GM03348 (cell line): ENCODE measurements at places on chromosomes 4 and X.

GRCh38 chr4:16521156-16521915 lies 295.1 kb upstream of the TAPT1 start:
- no peak for DNase-seq

- DNase-seq: no peak
These were observed 24.2 kb upstream of the ARHGEF9 start for GRCh38 chrX:63809173-63809572.

- no peak for DNase-seq
These were observed 120.4 kb downstream of the CT47B1 start for GRCh38 chrX:120755066-120755846.

DNA sequence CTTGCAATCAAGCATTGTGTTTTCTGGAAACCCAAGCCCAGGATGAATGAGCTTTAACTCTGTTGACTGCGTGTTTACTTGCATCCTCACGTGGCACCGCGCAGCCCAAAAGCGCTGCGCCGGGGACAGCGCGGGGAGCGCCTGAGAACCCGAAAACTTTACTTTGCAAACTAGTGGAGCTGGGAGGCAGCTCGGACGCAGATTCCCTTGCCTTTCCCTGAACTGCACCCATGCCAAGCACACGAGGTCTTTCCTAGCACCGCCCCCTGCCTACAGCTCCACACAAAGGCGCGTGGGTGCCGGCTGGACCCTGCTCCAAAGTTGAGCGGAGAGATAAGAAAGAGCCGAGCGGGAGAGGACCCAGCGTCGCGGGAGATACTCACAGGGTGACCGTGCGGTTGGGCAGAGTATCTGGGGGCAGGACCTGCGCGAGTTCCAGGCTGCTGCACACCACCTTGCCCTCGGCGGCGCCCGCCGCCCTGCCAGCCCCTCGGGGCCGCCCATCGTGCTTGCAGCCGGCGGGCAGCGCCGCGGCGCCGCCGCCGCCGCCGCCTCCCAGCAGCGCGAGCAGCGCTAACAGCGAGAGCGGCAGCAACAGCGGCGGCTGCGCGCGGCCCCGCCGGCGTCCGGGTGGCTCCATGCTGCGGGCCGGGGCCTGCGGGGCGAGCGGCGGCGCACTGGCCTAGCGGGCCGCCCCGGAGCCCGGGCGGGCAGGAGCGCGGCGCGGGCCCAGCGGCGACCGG lies 550 bp downstream of the ADGRA3 start:
- peak; percentile 79 for DNase-seq

DNA sequence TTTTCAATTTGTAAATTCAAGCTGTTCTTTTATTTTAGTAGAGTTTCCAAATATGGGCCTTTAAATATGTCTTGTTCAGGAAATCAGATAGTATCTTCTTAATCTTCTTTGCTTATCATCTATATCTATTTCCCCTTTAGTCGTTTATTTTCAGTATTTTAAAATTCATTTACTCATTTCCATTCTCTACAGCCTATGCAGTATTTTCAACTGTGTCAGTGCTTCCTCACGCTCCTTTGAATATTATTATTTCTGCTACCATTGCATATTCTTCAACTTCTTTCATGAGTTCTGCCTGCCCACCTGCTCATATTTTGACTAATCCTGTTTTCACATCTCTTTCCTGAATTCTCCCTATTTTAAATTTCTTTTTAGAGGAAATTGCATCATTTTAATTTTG lies 185.4 kb downstream of the DKK2 start:
- no peak for DNase-seq

DNA sequence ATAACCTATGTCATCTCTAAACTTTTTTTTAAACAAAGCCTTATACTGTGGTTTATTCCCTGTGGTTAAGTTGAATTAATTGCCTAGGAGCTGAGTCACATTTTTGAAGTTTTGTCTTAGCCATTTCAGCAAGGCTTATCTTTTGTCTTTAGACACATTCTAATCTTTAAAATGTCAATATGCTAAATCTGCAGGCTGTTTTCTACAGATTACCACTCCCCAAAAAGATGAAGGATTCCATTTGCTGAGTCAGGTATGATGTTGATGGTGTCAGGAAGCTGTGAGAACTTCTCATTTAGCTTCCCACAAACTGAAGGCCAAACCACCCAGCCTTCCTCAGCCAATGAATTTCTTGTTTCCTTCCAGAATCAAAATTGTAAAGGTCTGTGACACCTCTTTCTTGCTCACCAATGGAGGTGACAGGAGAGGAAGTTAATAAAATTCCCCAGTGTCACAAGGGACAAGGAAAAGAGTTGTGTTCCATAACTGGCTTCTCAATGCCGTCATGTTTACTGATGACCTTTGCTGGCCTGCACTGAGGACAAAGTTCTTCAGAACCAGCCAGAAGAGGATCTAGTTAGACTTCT lies 3.7 kb upstream of the CXCL6 start:
- peak; percentile 41 for DNase-seq

DNA sequence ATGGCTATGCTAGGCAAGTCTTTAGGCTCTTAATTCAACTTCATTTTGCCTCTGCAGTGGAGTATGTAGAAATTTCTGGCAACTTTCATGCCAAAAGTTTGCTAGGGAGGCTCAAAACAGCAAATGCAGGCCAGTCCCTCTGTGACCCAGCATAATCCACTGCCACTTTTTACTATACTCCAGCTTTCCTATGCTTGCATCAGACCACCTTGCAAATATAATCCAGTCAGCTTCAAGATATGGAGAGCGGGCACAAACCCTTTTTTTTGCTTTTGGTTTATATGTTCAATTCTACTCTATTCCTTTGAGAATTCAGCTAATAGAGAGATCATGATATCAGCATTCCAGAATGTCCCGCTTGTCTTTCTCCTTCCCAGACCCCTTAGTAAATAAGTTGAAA lies 192.0 kb upstream of the PABPC4L start:
- DNase-seq: no peak

- peak; percentile 82 for DNase-seq
These were observed 552 bp downstream of the ADH5 start for GRCh38 chr4:99088023-99088449.

GRCh38 chr4:75696071-75696470 lies 22.9 kb upstream of the G3BP2 start:
- DNase-seq: no peak

DNA sequence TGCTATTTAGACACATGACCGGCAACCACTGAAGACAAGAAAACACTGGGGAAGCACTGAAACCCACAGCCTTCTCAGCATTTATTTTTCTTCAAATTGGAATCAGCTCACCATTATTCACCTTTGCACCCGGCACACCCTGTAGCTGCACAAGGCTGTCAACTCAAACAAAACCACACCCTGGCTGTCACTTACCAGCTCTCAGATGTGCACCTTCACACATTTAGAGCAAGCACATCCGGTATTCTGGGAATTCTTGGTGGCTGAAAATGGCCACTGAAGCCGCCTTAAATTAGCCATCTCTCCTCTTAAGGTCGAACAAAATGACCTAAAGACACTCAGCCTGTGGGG lies 5.9 kb downstream of the ZFYVE28 start:
- DNase-seq: no peak

DNA sequence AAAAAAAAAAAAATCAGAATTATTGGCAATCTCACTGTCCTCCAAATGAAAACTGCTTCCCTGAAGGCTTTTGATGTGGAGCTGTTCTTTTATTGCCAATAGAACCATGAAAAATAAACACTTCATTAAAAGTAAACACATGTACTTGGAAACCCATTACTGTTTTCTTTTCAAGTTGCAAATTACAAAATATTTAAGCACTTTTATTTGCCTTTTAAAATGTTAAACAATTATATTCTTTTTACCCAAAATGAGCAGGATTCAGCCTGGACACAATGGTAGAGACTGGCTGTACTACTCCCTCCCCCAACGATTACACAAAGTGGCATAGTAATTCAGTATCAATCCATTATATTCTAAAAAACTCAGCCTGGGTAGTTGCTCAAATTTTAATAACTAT lies 60.9 kb downstream of the SH2D1A start:
- DNase-seq: no peak

DNA sequence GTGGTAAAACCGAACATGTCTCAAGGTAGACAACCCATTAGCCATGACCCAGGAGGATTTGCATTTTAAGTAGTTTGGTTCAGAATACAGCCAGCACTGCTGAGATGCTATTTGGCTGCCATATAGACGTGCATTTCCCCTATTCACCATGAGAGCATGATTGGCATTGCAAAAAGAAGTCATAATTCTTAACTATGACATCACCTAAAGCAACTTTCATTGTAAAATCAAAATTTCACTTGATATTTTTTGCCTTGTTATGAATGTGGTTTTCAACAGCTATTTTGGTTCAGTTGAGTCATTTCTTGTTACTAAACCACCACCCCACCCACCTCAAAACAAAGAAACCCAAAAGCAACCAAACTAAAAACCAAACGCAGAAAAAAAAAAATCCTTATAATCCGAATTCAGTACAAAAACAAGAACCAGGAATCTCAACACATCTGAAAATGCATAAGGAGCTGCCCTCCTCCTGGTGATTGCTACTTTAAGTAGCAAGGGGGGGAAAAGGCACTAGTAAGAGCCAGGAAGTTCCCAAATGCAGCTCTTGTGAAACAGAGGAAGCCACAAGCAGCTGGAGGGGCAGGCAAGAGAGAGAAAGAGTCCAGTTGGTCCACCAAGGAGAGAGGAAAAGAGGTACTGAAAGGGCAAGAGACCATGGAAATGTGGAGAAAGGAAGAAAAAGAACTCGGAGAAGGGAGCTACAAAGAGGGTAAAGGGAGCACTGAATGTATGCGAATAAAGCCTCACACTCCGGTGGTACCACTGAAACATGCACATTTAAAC lies 3.1 kb downstream of the SLITRK4 start:
- no peak for DNase-seq

DNA sequence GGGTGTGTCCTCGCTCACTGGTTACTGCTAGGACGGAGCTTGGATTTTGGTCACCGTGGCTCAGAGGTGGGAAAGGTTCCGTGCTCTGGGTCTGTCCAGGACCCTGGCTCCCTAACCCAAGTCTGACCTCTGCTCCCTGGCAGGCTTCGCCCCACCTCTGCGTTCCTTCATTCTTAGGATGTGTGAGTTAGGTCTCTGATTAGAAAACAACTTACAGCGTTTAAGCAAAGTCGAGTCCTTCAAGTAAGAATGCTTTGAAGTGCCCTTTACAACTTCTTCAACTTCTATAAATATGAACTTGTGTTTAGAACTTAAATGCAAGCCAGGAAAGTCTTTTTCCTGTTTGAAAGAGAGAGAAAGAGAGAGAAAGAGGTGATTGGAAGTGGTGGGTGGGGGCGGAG lies 891 bp downstream of the TLR2 start:
- DNase-seq: no peak

GRCh38 chrX:105609530-105609929 lies 212.8 kb upstream of the NRK start:
- DNase-seq: no peak

DNA sequence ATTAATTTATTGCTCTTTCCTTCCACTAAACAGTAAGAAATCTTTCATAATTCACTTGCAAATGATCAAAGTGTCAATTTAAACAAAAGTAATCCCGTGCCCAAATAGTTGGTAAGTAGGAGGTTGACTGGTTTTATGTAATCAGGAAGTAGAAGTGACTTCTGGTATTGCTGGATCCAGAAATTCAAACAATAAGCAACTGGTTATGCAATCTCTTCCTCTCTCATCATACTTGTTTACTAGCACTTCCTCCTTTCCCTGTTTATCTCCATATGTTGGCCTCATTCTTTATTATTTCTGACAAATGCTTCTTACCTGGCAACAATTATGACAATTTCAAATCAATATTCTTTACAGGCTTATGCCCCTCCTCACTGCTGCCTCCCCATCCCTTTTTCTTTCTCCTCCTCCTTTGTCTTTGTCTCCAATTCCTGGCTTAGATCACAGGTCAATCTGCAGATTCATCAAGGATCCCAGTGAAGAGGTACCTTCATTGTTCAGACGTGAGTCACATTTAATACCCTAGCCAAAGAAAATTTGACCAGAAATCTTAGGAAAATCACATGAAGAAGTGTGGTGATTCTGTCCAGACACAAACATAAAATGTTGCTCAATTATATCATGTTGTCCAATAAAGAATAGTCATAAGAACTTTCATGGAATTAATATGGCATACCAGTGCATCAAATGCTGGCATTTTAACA lies 323.2 kb upstream of the PCDH7 start:
- peak; percentile 1 for DNase-seq

- no peak for DNase-seq
These were observed 287.0 kb upstream of the TET2 start for GRCh38 chr4:104859601-104860237.

- peak; percentile 38 for DNase-seq
These were observed 265.9 kb downstream of the ADAMTS3 start for GRCh38 chr4:72302981-72303704.

- DNase-seq: no peak
These were observed 98.1 kb upstream of the C1GALT1C1 start for GRCh38 chrX:120727911-120728310.

DNA sequence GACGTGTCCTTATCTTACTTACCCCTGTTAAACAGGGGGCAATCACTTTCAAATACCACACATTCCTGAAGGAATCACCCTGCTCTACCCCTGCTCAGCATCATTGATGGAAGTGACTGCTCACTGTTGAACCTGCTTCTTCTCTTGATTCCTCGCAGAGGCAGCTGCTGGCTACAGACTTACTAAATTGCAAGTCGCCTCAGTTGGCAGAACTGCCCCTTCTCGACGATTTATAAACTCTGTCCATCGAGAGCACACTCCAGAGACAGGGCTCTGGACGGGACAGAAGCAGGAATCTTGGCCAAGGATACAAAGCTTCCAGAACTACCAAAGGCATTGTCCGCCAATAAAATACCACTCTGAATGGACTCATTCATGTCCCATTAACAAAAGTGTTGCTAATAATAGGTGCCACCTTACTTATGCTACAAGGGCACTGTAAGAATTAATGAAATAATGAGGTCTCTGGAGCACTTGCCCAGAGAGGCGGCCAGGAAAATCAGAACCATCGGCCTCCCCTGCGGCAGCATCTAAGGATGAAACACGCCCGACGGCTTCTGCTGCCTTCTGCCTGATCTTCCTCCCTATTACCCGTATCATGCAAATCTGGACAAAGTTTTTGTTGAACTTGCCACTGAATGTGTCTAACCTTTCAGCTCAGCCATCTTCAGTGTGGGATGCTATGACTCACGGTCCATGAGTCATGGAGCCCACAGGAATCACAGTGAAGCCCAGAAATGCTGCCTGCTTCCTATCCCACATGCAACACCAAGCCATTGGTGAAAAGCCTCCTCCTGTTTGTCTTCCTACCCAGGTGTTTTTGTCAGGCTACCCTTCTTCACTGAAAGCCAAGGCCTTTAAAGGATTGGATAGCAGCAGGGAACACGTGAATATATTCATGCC lies 164.9 kb downstream of the MAML3 start:
- peak; percentile 91 for DNase-seq

DNA sequence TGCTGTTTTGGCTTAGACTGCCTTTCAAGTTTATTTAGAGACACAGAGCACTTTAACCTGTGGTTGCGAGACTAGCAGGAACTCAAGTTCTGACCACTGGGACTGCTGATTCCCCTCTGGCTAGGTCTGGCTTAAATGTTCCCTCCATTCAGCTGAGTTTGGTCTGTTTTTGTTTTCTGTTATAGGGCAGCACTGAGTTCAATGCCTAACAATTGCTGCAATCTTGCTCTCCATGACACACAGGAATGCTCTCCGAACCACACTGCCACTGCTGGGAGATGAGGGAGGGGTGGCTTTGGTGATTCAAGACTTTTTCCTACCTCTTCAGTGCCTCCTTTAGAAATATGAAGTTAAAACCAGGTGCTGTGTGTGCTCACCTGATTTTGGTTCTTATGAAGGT lies 106.3 kb upstream of the EOLA2 start:
- DNase-seq: no peak

GRCh38 chr4:157819693-157820464 lies 352.9 kb downstream of the GASK1B start:
- DNase-seq: no peak
